ENCODE measurements at places on chromosomes 13 and 19.

DNA sequence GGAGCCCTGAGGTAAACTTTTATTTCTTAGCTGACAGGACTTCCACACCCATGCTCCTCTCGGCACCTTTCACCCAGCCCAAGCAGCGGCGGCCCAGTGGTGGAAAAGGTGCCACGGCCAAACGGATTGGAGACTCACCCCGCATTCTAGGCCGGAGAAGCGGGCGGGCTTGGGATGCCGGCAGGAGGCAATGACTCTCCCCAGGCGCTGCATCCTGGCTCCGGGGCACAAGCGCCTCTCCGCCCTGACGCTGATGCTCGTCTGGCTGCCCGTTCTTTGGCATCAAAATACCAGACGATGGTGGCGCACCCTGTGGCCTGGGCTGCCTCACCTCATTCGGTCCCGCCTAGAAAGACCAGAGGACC, 6.7 kb upstream of the ZNF606 start:
- DNase-seq, result no peak

DNA sequence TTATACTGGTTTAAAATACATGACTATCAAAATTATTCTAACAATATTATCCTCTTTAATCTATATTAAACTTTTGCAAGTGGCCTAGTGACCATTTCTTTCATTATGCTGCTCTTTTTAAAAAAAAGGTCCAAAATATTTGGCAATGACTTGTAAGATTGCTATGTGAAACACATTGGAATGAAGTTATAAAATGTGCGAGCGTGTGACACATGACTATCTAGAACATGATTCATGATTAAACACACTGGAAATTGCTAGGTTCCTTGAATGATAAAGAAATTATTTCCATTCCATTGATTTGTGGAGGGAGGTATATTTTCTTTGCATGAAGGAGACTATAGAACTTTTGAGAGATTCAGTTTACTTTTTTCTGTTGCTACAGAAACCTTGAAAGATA, 739.1 kb downstream of the DIAPH3 start:
- no peak for DNase-seq

DNA sequence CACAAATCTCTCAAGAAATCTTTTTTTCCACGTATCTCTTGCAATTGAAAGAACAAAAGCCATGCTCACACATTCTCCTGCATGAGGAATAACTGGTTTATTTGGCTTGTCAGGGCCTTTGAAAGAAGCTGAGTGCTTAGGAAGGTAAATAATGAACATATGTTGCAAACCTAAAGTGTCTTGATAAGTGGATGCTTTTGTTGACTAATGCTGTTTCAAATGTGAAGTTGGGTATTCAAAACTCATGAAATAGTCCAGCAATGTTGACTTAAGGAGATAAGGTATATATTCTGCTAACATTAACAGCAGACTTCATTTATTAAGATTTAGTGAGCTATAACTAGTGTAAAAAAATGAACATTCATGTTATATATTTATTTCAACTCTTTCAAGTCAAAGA, 1792.7 kb upstream of the MIR17HG start:
- DNase-seq, result no peak

- DNase-seq, result no peak
Measured at GRCh38 chr19:7947939-7948338, 4.5 kb upstream of the TIMM44 start.

DNA sequence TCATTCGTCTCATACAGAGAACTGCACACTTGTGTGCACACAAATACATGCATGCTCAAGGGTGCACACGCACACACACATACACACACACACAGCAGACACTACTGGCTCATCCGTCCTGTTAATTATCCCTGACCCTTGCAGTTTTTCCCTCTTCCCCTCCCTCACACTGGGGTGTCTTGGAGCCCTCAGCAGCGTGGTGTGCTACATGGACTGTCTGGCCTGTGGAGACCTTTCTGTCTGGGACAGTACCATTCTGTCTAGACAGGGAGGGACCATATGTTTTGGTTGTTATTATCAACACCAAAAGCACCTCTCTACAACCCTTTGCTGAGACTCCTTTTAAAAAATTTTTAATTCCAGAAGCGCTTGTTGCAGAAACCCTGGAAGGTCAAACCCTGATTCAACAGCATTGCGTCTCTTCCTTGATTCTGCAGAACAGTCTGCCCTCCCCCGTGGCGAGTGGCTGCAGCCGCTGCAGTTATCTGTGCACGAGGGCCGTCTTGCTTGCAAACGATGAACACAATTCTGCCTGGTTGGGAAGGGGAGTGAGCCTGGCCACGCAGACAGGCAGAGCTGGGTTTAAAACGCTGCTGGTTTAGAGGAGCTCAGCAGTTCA, 374.0 kb downstream of the IRS2 start:
- DNase-seq, result no peak

GRCh38 chr13:106616729-106617128, 48.8 kb upstream of the ARGLU1 start:
- DNase-seq, result no peak

GRCh38 chr13:112170823-112171569, 104.0 kb downstream of the SOX1 start:
- no peak for DNase-seq

DNA sequence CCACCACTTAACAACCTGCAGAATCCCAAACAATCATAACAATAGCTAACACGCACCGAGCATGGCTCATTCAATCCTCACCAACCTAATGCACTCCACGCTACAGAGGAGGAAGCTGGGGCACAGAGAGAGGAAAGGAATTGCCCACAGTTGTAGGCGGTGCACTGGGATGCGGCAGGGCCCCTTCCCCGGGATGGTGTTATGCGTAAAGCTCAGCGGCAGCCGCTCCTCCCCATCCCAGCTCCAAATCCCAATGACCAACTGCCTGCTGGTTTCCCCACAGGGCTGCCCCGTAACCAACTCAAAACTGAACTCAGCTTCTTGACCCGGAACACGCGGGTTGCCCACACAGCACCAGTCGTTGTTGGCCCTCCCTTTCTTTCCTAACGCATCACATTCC, 42.2 kb downstream of the SERP2 start:
- DNase-seq, result no peak

DNA sequence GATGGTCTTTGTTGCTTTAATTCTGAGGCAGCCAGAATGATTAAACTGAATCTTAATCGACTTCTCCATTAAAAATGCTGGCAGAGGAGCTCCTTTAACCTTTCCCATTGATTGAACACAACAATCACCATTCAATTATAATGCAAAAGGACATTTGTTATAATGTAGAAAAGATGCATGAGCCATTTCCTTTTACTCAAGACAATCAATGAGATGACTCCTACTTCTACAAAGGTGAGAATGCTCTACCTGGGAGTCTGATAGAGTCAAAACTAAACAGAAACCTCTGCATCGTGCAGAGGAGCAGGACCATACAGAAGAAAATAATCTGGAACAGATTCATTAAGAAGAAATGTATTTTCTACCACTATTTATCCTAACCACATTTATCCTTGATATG, 253.6 kb upstream of the DACH1 start:
- no peak for DNase-seq

- no peak for DNase-seq
Measured at GRCh38 chr19:46082728-46083050, 41.8 kb downstream of the IGFL3 start.

DNA sequence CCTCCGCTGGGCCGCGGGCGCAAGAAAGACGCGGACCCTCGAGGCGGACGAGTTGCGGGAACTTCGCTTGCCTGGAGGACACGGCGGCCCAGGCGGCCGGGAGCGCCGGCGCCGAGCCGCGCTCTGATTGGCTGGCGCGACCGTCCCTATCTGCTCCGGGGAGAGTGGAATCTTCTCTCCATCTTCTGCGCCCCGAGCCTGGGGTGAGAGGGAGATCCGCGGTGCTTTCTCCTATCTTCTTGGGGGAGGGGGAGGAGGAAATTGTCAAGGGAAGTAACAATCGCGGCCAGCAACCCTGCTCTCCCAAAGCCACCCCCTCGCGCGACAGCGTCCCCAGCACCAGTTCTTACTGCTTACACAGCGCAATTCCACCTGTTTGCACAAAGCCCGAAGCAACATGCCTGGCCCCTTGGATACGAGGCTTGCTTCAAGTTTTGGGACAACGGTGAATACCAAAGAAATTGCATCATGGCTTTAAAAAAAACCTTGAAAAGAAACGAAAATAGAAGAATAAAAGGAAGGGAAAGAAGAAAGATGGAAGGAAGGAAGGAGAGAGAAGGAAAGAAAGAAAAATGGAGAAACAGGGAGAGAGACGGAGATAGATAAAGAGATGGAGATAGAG, 4.8 kb downstream of the SOX21 start:
- no peak for DNase-seq

- DNase-seq, result peak; percentile 92
Measured at GRCh38 chr19:1076951-1077350, 10.0 kb downstream of the ARHGAP45 start.

DNA sequence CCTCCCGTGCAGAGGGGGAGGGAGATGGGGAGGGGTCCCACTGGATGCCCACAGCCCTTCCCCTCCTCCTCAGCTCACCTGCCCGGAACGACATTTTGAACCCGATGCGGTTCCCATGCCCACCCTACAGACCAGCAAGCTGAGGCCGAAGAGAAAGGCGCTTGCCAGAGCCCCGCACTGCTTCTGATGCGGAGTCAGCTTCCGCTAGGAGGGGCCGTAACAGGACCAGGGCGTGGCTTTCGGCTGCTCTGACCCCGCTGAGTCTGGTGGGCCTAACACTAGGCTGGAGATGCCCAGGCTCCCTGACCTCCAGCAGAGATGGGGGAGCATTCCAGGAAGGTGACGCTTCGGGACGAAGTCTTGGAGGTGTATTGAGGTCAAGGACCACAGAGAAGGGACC, 6.7 kb downstream of the ONECUT3 start:
- no peak for DNase-seq

DNA sequence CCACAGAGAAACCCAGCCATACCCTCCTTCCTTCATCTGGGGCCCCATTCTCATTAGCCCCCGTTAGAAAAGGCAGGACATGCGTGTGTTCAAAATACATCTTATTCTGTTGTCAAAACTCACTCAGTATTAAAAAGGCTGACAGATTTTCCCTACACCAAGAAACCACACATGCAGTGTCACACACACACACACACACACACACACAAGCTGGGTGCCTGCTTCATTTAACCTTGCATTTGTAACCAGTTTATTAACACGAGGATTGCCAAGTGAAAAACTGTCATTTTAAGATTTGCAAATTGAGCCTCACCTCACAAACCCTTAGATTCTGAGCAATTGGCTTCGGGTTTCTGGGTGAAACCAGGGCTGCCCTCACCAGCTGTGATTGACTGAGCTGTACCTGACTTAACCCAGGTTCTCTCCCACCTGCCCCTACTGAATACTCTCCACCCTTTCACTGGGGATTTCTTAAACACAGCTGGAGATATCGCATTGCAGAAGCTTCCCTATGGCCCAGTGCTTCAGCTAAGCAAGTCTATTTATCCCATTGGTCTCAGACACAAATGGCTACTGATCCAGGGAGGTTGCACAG, 172.7 kb upstream of the ZNF507 start:
- DNase-seq, result no peak

DNA sequence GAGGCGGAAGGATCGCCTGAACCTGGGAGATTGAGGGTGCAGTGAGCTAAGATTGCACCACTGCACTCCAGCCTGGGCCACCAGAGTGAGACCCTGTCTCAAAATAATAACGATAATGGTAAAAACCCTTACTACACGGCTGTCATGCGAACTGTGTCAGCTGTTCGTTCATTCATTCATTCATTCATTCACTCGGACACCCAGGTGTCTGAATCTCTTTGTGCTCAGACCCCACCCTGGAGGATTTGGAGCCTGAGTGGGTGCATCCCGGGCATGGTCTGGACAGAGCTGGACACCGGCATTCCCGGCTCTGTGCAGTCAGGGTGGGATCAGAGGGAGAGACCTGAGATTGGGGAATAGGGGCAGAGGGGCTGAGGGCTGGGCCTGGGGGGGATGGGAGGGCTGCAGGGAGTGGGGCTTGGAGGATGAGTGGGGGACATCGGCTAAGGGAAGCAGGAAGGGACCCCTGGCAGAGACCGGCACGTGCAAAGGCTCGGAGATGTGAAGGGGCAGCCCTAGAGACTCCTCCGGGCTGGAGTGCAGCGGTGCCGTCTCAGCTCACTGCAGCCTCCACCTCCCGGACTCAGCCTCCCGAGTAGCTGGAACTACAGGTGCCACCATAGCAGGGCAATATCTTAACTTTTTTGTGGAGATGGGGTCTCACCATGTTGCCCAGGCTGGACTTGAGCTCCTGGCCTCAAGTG, 31.6 kb upstream of the TCF3 start:
- no peak for DNase-seq

DNA sequence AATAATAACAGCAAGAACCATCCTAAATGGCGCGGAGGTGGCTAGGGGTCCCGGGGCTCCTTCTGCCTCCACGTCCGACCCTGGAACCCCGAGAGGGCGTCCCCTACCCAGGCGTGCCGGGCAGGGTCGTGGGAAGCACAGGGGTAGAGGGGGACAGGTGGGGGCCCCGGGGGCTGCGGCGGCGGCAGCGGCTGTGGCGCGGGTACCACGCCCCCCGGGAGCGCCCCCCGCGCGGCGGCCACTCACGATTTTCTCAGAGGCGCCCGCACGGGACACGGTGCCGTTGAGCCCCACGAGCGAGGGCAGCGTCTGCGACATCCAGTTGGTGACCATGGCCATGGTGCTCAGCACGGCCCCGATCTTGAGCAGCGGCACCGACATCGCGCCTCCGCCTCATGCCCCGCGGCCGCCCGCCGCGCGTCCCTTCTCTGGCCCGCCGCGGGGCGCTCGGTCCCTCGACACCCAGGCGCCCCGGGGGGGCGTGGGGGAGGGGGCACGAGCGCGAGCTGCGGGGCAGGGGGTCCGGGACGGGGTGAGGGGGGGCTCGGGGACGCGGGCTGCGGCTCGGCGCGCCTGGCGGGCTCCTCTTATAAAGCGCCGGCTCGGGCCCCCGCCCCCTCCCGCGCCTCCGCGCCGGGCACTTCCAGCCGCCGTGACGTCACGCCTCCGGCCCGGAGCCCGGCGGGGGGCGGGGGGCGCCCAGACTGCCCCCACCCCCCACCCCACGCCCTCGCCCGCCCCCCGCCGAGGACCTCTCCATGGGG, 22.9 kb downstream of the OLFM2 start:
- no peak for DNase-seq

- DNase-seq, result peak; percentile 90
Measured at GRCh38 chr19:18428787-18429674, 8.9 kb downstream of the ISYNA1 start.

DNA sequence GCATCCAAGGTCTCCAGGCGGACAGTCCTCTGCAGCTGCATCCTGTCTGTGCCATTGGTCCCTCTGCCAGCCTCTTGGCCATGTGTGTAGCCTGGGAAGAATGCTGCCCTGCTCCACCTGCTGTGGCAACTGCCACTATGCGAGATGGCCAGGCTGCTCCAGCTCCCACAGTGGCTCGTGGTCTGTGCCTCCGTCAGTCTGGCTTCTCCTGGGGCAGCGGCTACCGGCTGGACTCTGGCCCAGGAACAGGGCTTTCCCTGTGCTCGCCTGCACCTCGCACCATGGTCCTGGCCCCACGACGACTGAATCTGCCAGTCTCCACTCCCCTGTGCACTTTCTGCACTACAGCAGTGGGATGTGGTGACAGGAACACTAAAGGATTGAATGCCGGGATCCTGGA, 26.7 kb upstream of the FFAR2 start:
- no peak for DNase-seq

GRCh38 chr13:50829896-50830295, 13.6 kb downstream of the DLEU7 start:
- DNase-seq, result no peak

All from CD8-positive, alpha-beta T cell (primary cell).